ENCODE measurements at places on chromosomes 2 and 18.

- DNase-seq: no peak
Measured at GRCh38 chr2:191362841-191363240, 117.6 kb downstream of the MYO1B start.

- DNase-seq: no peak
Measured at GRCh38 chr18:55266981-55267380, 307.7 kb upstream of the CCDC68 start.

DNA sequence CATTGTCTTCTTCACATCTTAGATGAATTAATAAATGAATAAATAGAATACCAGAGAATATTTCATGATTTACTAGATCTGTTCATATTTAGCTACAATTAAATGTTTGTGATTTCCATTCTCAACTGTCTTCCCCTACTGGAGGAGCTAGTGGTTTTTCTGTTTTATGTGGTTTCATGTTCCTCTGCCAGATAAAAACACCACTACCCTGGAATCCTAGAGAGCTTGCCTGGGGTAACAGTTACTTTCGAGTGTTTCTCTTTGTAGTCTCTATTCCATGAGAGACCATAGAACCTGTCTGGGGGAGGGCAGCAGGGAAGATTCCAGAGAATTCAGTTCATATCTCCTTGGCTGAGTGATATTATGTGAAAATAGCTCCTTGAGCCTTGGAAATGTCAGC is 349.2 kb downstream of the INSIG2 start:
- DNase-seq: no peak

DNA sequence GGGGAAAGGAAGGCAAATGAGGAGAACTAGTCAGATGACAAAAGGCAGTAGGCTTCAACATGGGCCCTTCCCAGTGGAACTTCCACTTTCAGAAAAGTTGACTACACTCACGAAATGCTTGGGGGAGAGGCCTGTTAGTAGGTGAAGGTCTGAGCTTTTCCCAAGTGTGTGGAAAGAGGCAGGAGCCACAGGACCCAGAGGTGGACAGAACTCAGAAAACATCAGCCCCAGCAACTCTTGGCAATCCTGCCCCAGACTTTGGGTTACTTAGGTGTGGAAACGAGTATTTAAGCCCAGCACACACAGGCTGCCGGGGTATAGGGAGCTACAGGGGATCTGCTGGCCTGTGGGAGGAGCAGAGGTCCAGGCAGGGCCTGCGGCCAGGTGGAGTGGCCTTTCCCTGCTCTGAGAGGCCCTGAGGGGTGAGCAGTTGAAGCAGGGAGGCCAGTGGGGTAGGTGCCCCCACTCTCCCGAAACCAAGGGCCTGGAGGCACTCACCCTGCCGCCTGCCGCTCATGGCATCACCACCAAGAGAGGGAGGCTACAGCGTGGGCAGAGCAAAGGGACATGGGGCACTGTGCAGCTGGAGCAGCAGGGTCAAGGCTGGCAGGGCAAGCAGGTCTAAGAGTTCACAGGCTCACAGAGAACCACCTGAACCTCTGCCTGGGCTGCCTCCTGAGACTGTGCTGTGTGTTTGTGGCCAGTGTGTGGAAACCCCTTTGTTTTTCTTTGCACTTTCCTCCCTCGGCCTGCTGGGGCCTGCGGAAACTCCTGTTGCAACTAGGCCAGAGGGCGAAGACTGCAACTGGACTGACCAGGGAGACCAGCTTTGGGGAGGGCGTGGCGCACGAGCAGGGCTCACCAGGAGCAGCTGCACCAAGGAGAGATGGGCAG is 130.7 kb upstream of the SERTAD2 start:
- no peak for DNase-seq

DNA sequence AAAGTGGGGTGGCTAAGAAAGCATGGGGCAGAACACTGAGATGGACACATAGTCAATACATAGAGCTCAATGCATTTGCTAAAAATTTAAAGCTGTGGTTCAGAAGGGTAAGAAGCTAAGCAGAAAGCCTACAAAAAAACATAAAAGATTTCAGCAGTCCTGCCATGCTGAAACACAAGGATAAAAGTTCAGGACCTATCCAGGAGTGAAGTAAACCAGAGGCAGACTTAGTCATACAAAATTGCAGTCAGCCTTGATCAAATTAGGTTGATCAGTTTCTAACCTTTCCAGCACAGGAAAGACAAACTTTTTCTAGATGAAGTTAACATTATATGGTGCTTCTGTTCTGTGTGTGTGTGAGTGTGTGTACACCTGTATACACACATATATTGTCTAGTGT is 120.8 kb upstream of the RBMS1 start:
- DNase-seq: no peak

DNA sequence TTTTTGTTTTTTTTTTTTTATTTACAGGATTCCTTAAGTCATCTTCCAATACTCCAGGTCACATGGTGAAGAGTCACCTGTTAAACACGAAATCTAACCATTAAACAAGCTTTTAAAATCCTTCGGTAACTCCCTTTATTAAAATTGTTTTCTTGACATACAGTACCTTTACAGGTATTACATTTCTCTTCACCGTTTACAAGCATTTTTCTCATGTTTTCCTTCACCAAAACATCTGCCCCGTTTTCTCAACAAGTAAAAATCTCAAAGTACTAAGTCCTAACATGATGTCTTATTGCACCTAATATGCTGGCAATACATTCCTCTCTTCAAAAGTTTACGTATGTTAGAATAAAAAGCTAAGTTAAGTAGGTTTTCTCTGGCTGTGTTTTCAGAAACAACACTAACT is 1.1 kb downstream of the PUM2 start:
- no peak for DNase-seq

GRCh38 chr2:188364033-188364630 is 72.5 kb downstream of the GULP1 start:
- no peak for DNase-seq

GRCh38 chr18:5895876-5896740 is 786 bp upstream of the TMEM200C start:
- DNase-seq: no peak

- no peak for DNase-seq
Measured at GRCh38 chr2:88061295-88061694, 5.7 kb upstream of the KRCC1 start.

GRCh38 chr2:38060236-38061018 is 15.5 kb downstream of the CYP1B1 start:
- no peak for DNase-seq

- no peak for DNase-seq
Measured at GRCh38 chr2:218369330-218369729, 12.7 kb downstream of the CATIP start.

GRCh38 chr2:28391564-28392296 is 928 bp upstream of the FOSL2 start:
- DNase-seq: peak; percentile 50

DNA sequence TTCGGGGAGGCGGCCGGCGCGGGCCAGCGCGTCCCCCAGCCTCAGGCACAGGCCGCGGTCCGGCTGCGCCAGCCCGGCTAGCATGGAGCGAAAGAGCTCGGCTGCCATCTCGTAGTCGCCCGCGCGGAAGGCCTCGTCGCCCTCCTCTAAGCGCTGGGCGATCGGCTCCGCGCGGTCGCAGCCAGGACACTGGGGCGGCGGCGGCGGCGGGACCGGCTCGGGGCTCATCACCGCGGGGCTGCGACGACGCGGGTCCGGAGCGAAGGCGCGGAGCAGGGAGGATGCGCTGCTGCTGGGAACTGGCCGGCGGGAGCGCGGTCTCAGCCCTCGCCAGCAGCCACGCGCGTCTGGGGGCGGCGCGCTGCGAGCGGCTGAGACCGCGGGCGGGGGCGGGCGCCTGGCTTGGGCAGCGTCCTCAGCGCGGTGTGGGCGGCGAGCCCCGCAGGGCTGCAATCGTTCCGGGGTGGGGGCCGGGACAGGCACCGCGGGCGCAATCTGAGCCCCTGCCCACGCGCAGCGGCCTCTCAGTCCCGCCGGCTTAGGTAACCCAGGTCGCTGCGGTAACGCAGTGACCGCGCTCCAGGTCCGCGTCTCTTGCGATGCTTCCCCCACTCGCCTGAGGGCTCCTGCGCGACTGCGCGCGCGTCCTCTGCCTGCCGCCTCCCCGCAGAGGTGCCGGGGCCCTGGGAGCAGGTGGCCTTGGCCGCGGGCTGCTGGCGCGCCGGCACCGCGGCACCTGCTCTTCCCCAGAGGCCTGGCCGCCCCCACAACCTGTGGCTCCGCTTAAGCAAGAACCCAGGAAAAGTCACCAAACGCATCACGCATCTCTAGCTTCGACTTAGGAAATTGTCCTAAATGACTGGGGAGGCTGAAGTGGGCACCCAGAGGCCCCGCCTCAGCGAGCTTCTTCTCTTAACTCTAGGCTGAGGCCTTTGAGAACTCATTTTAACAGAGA is at the start of gene LONRF2:
LONRF2 (minus strand) TSS at position 636 of the 955 bp plus-strand sequence; CDS start at position 228, 408 bp downstream.
- DNase-seq: peak; percentile 15

DNA sequence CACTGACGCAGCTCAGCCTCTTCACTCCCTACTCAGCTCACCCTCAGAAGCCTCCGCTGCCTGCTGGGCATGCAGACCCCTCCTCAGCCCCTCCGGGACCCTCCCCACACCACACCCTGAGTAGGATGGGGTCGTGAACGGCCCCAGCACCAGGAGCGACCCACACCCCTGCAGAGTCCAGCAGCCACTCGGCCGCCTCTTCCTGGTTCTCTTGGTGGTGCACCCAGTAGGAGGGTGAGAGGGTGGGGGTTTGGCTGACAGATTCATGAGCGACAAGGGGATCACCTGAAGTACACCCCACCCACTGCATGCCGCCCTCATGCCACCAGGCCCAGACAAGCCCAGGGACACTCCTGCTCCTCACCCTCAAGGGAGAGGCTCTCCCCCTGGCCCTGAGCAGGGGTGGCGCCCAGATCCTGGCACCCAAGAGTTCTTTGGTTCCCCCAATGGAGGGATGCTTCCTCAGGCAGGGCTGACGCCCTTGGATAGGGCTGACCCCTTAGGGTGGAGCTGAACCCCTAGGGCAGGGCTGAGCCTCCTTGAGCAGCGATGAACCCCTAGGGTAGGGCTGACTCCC is 76.6 kb upstream of the GPC1 start:
- DNase-seq: no peak

DNA sequence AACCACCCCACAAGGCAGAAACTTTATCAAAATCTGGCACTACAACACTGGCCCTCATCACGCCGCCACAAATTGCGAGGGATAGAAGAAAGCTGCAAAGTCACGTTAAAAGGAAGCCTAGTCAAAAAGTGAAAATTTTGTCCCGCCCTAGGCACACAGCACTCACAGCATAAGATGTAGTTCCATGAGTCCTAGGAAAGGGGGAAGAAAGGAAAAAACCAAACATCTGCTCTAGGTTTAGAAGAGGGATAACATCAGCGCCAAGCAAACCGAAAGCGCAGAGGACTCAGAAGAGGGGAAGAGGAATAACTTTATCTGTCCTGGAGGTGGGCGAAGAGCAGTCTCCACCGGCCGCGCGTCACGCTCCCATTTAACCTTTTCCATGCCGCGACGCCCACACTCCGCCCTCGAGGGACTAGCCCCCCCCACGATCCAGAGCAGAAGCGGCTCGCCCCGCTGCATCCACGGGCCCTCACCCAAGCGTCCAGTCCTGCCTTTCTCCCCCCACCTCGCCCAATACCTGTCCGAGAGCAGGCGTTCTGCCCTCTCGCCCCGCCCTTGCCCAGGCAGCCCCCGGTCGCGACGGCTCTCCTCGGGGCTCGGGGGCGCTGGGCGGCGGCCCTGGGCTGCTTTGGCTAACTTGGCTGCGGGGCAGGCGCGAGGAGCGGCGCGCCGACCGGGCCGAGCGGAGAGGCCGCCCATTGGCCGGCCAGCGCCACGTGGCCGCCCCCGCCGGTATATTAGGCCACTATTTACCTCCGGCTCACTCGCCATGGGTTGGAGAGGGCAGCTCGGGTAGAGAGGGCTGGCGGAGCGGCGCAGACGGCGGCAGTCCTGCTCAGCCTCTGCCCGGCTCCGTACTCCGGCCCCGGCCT is at the start of gene HOXD1:
HOXD1 (plus strand) TSS at position 770 of the 875 bp plus-strand sequence. CDS start 134 bp downstream, outside the sequence.
- DNase-seq: no peak

Measured in stimulated activated naive B cell treated with anti-CD40 and anti-IgM and Interleukin-4, amounts not matched to agents 10 μg/mL and 1 μg/mL and 100 μg/mL, for 72 hours (primary cell).